ENCODE measurements at places on chromosomes 16 and 17. TPM values are rescaled to one million over a fixed set of nuclear protein-coding genes. Genes with fewer than 3 reads are reported as not detected.
A peak's percentile ranks its signal among the peaks of the same experiment; 100 is the strongest.

RNF112 gene
- total RNA-seq: 3.5 TPM

ABCA9 gene
- total RNA-seq: 21.5 TPM

TMEM220 gene
- total RNA-seq: 6.3 TPM

USB1 gene
- total RNA-seq: 28.3 TPM

ASGR2 gene
- total RNA-seq: 0.30 TPM

CLEC18A gene
- total RNA-seq: 0.27 TPM

RRAD gene
- 86.7 TPM for total RNA-seq

RAB37 gene
- 2.8 TPM for total RNA-seq

ARHGDIG gene
- total RNA-seq: 14.9 TPM

RECQL5 gene
- total RNA-seq: 14.3 TPM

KRT12 gene
- total RNA-seq: not detected

DNA sequence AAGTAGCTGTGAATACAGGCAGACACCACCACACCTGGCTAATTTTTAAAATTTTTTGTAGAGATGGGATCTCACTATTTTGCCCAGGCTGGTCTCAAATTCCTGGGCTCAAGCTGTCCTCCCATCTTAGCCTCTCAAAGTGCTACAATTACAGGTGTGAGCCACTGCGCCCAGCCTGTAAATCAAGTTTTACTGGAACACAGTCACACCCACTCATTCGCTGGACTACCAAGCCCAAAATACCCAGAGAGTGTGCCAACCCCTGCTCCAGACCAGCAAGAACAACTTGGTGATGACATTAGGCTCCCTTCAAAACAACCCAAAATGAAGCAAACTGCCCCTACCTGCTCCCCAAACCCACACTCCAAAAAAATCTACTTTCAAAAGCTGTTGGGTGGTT, 36.0 kb downstream of the TVP23A start:
- DNase-seq: no peak

DNA sequence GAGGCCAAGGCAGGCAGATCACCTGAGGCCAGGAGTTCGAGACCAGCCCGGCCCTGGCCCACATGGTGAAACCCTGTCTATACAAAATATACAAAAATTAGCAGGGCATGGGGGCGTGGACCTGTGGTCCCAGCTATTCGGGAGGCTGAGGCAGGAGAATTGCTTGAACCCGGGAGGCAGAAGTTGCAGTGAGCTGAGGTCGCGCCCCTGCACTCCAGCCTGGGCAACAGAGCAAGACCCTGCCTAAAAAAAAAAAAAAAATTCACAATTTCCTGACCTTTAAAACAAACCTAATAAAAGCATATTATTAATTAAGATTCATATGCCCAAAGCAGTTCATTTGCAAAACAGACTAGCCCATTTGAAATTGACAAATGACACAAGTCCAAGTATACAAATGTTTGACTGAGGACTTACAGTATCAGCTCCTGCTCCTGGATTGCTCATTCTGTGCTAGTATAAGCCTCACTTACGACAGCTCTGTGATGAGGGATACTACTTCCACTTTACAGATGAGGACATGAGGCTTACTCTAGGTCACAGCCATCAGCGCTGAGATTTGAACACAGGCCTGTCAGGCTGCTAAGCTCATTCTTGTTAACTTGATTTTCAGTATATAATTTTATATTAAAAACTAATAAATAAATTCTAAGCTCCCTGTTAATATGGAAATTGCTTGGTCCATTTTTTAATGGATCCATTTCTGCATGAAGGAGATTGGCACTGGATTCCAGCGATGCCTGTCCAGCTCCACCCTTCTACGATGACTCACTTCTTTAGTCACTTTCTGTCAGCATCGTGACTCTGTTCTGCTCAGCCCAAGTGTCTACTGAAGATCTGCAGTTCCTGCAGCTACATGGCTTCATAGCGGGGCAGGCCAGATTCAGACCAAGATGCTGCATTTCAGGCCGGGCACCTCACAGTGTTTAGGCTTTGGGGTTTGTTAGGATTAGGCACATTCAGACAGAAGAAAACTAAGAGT, 88.2 kb downstream of the WDR59 start:
- DNase-seq: no peak

DNA sequence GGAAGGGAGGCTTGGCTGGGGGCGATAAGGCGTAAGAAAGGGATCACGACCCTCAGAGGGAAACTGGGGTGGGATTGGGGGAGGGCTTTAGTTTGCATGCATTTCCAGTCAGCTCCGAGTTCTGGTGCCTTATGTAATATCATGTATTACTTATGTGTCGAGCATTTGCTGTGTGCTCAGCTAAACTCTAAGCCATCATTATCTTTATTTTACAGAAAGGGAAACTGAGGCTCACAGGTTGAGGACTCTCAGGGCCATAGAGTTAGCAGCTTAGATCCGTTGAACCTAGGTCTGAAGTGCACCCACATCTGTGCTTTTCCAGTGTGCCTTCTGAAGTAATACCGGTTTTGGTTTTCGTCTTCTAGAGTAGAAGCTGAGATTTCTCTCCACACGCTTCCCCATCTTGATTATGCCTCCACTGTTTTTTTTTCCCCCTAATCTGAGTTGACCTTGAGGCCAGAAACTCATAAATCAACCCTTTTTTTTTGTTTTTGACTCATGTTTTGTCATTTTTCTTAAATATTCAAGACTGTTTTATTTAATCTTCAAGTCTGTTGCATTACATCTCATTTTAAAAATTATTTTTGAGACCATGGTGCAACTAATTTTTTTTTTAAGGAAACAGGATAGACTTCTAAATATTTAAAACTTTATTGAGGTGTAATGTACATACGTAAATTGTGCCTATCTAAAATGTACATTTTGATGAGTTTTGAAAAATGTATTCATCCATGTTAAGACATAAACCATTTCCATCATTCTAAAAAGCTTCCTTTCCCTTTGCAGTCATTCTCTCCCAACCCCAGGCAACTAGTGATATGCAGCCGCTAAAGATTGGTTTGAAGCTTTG, 741 bp downstream of the CYB5B start:
- DNase-seq: no peak

GRCh38 chr17:36979565-36979941, 30.8 kb downstream of the AATF start:
- no peak for DNase-seq

- DNase-seq: no peak
Observed at GRCh38 chr16:9650284-9650683, 531.9 kb downstream of the GRIN2A start.

DNA sequence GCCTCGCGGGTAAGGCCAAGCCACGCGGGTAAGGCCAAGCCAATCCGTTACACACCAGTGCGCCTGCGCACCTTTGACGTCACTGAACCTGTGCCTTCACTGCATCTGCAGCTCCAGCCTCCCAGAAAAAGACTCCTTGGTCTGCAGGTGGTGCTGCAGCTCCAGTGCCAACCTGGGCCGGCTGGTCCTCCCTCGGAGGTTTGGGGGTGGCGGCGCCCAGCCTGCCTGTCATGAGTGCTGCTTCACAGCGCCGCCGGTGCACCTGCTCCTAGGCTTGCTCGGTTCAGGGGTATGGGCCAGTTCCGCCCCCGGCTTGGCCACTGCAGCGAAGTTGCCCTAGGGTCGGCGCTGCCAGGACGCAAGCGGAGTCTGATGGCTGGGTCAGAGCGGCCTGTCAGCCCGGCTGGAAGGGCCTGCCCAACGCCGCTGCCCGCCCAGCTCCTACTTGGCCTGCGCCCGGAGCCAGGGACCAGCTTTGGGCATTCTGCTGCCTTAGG, 146.6 kb downstream of the USP22 start:
- DNase-seq: peak; percentile 45

- no peak for DNase-seq
Observed at GRCh38 chr16:76749780-76750375, 441.1 kb upstream of the MON1B start.

- DNase-seq: no peak
Observed at GRCh38 chr17:63247706-63248105, 198.4 kb downstream of the CYB561 start.

- DNase-seq: no peak
Observed at GRCh38 chr16:9176547-9177418, 85.3 kb downstream of the HAPSTR1 start.

DNA sequence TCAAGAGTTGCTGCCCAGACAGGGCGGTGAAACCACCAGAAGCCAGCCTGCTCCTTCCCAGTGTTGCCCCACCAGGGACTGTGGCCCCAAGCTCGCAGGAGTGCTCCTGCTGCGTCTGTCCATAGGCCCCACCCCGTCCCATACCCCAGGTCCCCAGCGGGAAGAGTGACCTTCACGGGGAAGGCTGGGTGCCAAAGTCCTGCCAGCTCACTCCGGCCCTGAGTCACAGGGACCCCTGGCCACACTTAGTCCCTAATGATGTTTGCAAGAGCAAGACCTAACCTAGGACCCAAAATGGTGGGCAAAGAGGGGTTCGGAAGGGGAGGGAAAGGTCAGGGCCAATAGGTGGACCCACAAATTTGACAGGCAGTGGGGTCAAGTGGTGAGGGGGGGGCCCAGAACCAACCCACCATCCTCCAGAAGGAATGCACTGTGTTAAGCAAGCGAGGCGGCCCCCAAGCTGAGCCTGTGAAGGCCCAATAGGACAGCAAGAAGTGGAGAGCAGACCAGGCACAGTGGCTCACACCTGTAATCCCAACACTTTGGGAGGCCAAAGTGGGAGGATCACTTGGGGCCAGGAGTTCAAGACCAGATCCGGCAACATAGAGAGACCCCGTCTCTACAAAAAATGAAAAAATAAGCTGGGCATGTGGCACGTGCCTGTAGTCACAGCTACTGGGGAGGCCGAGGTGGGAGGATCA, 3.3 kb downstream of the DOK4 start:
- DNase-seq: no peak

DNA sequence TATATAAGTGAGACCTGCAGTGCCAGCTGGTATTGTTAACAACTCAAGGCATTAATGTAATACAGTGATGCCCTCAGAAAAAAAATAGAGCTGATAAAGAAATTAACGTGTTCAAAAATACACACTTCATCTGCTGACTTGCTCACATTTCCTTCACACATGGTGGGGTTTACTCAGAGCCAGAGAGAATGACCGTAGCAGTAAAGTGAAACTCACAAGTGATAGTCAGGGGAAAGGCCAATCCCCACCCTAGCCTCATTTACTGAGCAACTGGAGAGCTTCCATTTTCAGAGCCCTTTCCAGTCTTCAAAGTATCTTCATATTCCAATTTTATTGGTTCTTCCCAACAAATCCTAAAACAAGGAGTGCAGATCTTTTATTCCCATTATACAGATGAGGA, 74.0 kb upstream of the HLF start:
- no peak for DNase-seq

- DNase-seq: no peak
Observed at GRCh38 chr17:81322271-81323082, 27.4 kb upstream of the SLC38A10 start.

DNA sequence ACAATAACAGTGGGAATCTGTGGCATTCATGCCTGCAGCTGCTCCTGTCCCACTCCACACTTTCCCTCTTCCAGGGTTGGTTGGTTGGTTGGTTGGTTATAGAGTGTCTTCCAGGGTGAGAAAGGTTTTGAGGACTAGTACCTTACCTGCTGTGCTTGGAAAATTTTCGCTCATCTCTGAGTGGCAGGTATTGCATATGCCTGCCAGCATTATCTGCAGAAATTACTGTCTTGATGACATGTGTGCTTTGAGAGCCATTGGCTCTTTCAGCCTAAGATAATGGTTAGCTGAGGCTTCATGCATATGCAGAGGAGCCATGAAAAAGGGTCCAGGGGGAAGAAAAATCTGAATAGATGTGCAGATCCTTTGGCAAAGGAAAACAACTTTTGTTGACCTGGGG, 131.8 kb downstream of the BCAS3 start:
- no peak for DNase-seq

DNA sequence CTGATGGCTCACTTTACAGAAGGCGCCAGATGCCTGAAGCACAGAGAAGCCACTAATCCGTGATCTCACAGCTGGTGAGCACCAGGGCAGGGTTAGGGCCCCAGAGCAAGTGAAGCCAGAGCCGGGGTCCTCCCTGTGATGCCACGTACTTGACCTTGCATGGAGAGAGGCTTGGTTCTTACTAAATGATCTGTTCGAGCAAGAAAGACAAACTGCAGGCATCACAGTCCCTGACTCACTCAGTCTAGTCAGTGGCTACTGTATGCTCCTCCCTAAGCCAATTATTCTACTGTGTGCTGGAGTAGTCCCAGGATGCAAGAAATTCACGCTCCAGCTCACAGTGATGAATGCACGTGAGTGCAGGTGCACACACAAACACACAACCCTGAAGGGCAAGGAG, 55.4 kb downstream of the SDK2 start:
- no peak for DNase-seq

DNA sequence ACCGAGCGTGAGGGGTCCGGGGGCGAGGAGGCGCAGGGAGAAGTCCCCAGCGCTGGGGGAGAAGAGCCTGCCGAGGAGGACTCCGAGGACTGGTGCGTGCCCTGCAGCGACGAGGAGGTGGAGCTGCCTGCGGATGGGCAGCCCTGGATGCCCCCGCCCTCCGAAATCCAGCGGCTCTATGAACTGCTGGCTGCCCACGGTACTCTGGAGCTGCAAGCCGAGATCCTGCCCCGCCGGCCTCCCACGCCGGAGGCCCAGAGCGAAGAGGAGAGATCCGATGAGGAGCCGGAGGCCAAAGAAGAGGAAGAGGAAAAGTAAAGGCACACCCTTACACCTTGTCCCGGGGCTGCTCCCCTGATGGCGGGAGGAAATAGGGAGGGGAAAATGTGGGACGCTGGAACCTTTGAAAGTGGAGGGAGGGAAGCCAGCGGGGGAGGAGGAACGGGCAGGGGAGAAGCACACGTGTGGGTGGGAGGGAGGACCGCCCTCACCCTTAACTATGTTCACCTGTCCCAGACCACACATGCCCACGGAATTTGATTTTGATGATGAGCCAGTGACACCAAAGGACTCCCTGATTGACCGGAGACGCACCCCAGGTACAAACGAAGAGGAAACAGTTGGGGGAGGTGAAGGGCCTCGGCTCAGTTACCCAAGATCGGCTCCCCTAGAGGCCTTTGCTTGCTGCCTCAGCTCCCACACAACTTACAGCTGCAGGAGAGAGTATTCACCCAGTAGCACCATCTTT, 916 bp downstream of the PAGR1 start:
- DNase-seq: peak; percentile 80

GRCh38 chr16:19218581-19218980, 50.5 kb downstream of the SYT17 start:
- DNase-seq: no peak

GRCh38 chr16:49980166-49980565, 44.9 kb upstream of the CNEP1R1 start:
- DNase-seq: no peak
